ENCODE measurements at places on chromosomes 2 and 18.

GRCh38 chr2:7736646-7737305, 819.6 kb downstream of the RNF144A start:
- DNase-seq = no peak

- no peak for DNase-seq
Measured at GRCh38 chr2:64679673-64680425, 26.1 kb upstream of the SERTAD2 start.

DNA sequence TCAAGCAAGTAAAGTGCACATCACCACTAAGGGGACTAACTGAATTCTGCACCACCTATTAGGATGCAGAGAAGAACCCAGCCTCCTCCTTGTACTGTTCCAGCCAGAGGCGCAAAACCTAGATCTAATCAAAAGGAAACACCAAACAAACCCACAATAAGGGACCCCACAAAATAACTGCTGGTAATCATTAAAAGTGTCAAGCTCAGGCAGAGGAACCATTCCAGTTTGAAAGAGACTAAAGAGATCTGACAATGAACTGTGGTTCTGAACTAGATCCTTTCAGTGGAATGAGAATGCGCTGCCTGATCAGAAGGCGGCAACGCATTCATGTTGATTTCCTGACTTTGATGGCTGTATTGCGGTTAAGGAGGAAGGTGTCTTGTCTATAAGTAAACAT, 16.8 kb downstream of the HDLBP start:
- no peak for DNase-seq

GRCh38 chr2:69202327-69202726, 184.7 kb downstream of the GFPT1 start:
- DNase-seq = no peak

- no peak for DNase-seq
Measured at GRCh38 chr2:15965564-15966019, 25.2 kb downstream of the MYCN start.

GRCh38 chr18:39753178-39753577, 2187.6 kb upstream of the CELF4 start:
- DNase-seq = no peak

DNA sequence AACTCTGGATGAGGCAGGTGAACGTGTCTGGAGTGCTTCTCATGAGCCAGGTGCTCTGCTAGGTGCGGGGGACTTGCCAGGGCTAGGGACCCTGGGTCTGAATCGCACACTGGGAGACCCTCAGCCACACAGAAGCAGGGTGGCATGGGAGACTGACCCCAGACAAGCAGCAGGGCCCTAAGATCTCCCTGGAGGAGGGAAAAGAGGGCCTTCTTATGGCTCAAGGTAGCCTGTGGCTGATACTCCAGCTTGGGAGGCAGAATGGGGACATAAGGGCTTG, 12.8 kb upstream of the CIB4 start:
- DNase-seq = no peak

DNA sequence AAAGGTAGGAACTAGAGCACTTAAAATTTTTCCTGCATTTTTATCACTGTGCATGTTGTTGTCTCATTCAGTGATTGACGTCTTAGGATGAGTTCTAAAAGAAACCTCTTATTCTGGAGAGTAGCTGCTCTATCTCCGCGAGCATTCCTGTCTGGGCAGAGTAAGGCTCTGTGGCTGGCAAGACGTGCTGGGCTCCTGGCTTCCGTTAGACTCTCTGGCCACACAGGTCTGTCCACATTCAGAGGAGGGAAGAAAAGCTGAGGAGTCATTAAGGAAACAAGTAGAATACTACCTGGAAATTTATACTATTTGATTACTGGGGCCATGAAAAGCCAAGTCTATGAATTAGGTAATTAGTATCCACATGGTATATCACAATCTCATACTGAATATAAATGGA, 138.0 kb upstream of the DNMT3A start:
- DNase-seq = no peak

DNA sequence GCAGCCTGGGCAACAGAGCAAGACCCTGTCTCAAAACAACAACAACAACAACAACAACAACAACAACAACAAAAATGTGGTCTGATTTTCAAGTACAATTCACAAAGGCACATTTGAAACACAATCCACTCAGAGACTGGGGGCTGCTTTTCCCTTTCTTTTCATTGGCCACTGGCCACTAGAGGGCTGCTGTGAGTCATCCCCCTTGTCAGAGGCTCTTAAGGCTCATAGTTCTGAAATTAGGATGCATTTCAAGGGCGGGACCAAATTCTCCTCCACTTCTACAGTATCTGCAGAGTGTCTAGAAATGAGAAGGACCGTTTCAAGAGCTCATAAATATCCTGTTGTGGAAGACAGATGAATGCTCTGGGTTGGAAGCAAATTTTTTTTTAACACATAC, 285.4 kb downstream of the NRXN1 start:
- no peak for DNase-seq

- no peak for DNase-seq
Measured at GRCh38 chr2:236049981-236050380, 118.2 kb downstream of the GBX2 start.

DNA sequence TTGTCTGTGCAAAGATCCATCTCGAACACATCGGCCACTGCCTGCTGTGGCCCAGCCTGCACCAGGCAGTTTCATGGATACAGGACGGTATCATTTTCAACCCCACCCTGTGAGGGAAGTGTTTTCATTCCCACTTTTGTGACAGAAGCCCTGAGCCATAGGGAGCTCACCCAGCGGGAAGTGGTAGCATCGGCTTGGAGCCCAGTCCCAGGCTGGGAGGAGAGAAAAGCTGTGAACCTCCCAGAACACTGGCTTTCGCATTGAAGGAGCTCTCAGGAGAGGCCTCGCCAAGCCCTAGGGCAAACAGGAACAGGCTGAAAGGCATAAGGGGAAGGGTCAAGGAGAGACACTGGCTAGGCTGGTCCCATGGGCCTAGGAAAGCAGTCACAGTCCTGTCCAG, 166.1 kb downstream of the TFCP2L1 start:
- no peak for DNase-seq

DNA sequence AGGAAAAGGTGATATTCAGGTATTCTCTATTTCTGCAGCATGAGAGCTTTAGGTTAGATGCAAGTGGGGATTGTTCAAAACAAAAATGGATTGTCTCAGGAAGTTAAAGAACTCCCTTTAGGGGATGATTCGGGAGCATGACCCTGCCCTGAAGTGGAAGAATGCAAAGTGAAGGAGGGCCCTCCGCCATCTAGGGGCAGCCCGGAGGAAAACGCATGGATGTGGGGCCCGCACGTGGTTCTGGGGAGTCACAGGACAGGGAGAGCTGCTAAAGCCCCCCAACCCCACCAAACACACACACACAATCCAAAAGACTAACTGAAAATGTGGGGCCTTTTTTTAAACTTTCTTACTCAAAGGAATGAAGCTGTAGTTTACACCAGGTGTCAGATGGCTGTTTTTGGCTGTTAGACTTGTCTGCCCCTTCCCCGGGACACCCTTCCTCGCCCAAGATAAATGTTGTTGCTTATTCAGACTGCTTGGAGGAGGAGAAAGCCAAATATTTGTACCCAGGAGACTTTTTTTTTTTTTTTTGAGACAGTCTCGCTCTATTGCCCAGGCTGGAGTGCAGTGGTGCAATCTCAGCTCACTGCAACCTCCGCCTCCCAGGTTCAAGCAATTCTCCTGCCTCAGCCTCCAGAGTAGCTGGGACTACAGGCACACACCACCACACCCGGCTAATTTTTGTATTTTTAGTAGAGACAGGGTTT, 78.8 kb downstream of the HNRNPLL start:
- DNase-seq = no peak

- no peak for DNase-seq
Measured at GRCh38 chr2:132662732-132663131, 7.3 kb downstream of the LYPD1 start.

- DNase-seq = no peak
Measured at GRCh38 chr2:42207826-42208225, 38.7 kb downstream of the EML4 start.

DNA sequence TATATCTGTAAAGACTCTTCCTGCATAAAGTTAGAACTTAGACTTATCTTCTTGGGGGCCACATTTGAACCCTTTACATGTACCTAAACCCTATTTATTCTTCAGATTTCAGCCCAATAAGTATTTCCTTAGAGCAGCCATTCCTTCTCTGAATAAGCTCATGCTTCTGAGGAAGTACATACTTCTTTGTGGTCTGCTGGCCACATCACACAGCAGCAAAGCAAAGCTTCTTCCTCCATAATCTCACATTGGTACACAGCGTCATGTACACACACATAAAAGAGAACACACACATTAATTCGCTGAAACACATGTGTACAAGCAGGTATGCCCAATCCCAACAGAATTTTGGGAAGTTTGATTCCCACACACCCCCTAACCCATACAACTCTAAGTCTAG, 331.0 kb downstream of the CDH2 start:
- DNase-seq = no peak

- DNase-seq = peak; percentile 20
Measured at GRCh38 chr2:140344838-140345237, 1564.6 kb upstream of the NXPH2 start.

DNA sequence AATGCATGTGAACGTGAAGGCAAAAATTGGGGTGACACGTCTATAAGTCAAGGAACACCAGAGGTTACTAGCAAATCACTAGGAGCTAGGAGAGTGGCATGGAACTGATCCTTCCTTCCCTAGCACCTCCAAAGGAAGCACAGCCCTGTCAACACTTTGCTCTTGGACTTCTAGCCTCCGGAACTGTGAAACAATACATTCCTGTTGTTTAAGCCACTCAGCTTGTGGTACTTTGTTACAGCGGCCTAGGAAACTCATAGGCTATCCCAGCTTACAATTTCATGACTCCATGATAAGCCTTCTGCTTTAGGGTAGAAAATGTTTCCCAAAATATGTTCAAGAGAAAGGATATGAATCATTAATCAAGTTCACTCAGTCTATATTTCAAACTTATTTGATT, 798.1 kb downstream of the DCDC2C start:
- no peak for DNase-seq

GRCh38 chr2:242001853-242002252, 132.3 kb downstream of the RTP5 start:
- DNase-seq = no peak

DNA sequence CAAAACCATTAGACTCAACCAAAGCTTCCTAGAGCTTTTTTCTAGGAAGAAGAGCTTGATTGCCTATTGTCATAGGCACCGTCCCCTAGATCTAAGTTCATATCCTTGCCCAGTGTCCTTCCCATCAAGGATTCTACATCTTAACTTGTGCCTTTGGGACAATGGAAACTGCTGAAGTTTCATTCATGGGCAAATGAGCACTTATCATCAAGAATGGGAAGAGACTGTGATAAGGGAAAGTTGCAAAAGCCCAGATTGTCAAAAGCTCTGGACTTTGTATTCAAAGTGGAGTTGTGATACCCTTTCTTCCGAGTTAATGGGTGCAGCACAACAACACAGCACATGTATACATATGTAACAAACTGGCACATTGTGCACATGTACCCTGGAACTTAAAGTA, 503.0 kb upstream of the KLHL29 start:
- DNase-seq = no peak

GRCh38 chr2:150517951-150518680, 30.6 kb upstream of the RND3 start:
- no peak for DNase-seq

DNA sequence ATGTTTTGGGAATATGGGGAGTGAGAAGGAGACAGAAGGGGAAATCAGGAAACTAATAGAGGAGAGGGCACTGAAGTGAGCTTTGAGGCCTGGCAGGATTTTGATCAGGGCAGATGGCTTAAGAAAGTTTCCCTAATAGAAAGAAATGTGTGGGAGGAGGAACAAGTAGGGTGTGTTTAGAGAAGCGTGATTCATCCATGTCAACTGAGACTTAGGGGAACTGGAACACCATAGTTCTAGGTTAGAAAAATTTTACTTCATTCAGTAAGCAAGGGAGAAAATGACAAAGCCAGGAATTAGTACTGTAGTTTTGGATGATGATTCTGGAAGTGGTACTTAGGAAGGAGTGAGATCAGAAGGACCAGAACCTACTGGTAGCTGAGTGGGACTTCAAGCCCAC, 296.0 kb downstream of the PLCL1 start:
- DNase-seq = no peak

DNA sequence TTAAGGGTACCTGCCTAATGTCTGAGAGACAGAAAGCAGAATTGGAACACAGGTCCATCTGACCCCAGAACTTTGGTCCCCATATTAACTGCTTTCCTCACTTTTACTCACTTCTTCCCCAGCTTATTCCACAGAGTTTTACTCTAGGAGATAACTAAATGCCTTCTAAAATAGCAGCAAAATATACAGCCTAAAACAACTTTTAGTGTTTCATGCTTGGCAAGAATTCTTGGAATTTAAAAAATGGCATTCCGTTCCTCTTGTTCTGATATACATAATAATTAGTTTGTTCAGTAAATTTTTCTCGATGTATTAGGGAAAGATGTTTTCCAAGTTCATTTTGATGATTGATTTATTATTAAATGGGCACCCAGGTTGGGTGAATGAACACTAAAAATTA, 151.9 kb downstream of the FHOD3 start:
- no peak for DNase-seq

GRCh38 chr2:22079583-22079982, 955.8 kb downstream of the TDRD15 start:
- no peak for DNase-seq

GRCh38 chr2:106965611-106966010, 79.6 kb upstream of the ST6GAL2 start:
- no peak for DNase-seq

GRCh38 chr2:146079216-146079615, 1559.3 kb upstream of the ZEB2 start:
- DNase-seq = no peak

DNA sequence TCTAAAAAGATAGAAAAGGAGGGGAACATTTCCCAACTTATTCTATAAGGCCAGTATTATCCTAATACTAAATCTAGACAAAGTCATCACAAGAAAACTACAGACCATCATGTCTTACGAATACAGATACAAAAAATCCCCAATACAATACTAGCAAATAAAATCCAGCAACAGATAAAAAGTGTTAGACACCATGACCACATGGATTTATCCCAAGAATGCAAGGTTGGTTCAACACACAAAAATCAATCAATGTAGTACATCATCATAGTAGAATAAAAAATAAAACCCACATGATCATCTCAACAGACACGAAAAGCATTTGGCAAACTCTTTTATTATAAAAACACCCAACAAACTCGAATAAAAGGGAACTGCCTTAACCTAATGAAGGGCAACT, 18.5 kb downstream of the SLC66A2 start:
- no peak for DNase-seq

- peak; percentile 48 for DNase-seq
Measured at GRCh38 chr2:206274434-206275311, at the start of gene ZDBF2. TSS of gene ZDBF2 (plus strand) at chr2:206274663. CDS start at chr2:206281850, 7,187 bp downstream.

- DNase-seq = no peak
Measured at GRCh38 chr18:58670404-58671110, 708 bp upstream of the MALT1 start.

- no peak for DNase-seq
Measured at GRCh38 chr18:49023938-49024803, 73.4 kb upstream of the SMAD7 start.

DNA sequence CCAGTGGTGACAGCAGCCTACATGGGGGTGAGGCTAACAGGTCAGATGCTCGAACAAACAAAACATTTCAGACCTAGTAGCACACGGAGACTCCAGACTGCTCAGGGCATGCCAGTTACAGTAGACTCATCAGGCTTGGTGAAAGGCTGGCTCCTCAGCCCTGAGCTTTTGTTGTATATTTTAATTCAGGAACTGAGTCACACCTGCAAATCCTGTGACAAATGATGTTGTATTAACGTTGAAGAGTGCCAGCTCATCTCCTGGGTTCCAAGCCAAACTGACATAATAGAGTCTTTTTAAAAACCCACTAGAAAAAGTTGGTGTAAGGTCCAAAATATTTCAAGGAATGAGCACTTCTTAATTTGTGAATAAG, 65.3 kb downstream of the C1D start:
- peak; percentile 34 for DNase-seq

Measured in T1000 (cell line).